ENCODE measurements at places on chromosomes 16 and 17.

DNA sequence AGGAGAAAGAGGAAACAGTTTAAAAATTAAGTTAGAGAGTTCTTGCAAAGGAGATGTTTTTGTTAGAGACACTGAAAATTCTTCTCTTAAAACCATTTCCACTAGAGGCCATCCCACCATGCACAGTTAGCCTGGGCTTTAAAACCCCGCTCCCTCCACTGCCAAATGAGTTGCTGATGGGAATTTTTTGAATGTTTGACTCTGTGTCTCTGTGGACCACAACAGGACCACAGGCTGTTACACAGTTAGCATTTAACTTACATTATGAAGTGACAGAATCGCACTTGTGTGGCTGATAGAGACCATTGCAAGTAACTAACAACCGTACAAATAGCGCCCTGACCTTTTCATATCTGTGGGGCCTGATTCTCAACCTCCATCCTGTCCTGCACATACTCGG lies 74.7 kb upstream of the TBX2 start:
- no peak for DNase-seq

GRCh38 chr17:44610871-44611270 lies 45.4 kb upstream of the MEIOC start:
- no peak for DNase-seq

- DNase-seq, result peak; percentile 76
These were observed 1.4 kb upstream of the HS3ST3B1 start for GRCh38 chr17:14299280-14300141.

GRCh38 chr16:88943131-88943664 lies 33.8 kb downstream of the CBFA2T3 start:
- no peak for DNase-seq

GRCh38 chr16:3051009-3051408 lies 4.6 kb downstream of the MMP25 start:
- DNase-seq, result no peak

DNA sequence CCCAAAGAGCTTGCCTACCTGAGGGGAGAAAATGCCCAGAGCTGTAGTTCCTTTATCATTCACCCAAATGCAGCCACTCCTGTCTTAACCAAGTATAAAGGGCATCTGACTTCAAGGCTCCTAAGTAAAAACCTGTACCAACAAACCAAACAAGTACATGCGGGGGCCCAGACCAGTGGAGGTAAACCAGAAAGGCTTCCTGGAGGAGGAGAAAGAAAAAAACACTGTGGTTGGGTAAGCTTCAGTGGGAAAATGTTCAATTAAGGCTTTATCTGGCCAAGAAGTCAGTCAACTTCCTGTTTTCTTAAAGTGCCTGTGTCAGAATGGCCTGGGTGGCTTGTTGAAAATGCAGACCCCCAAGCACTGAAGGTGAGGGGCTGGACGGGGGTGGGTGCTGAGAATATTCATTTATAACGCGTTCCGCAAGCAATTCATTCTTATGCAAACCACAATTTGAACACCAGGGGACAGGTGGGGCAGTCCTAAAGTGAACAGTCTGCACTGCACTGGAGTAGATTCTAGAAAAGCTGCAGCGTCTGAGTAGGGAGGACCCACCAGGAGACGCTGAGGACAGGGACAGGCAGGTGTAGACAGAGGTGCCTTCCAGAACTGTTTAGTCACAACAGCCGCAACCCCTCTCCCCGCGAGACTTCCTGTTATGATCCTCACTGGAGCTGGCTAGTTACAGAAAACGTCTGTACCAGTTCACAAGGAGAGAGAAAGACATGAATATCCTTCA lies 467.1 kb downstream of the SOX9 start:
- DNase-seq, result no peak

- DNase-seq, result peak; percentile 74
These were observed 1.7 kb upstream of the LASP1 start for GRCh38 chr17:38867968-38868816.

GRCh38 chr17:45326626-45327025 lies 9.8 kb upstream of the MAP3K14 start:
- DNase-seq, result no peak

GRCh38 chr17:37650419-37651003 lies 7.3 kb upstream of the DDX52 start:
- peak; percentile 66 for DNase-seq

DNA sequence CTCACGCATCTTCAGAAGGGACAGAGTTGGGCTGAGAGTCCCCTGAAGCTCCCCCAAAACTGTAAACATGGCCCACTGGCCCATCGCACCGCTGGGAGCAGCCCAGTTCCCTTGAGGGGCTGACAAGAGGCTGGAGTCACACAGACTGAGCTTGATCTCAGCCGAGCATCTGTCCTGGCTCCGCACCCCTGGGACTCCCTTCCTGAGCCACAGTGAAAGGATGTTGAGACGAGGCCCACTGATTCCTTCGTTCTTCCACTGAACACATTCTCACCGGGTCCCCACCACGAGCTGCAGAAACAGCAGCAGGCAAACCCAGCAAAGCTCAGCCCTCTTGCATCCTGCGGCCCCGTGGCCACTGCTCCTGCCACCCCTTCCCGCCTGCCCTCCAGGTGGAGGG lies 145.9 kb upstream of the CIBAR2 start:
- no peak for DNase-seq

DNA sequence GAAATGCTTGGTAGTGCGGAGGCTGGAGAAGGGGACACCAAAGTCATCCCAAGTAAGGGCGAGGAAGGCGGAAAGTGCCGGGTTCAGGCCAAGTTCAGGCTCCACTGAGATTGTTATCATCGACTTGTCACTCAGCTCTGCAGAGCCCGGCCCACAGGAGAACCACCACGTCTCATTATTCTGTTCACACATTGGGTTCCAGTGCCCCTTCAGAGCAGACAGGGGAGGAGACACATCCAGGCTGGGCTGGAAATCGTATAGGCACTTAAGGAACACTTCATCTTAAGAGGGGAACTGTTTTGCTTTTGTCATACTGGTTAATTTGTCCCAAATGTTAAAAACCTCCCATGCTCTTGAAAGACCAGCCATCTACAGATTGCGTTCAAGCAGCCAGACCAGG lies 118.3 kb upstream of the ADAMTS18 start:
- no peak for DNase-seq

GRCh38 chr16:7088711-7089110 lies 243.9 kb upstream of the RBFOX1 start:
- DNase-seq, result no peak

- no peak for DNase-seq
These were observed 117.9 kb downstream of the CPPED1 start for GRCh38 chr16:12685806-12686205.

GRCh38 chr17:48023400-48024148 lies 14.0 kb downstream of the COPZ2 start:
- peak; percentile 95 for DNase-seq

GRCh38 chr17:51124640-51125503 lies 4.2 kb upstream of the SPAG9 start:
- DNase-seq, result no peak

GRCh38 chr16:87995644-87996043 lies 44.4 kb downstream of the BANP start:
- DNase-seq, result no peak

GRCh38 chr16:10765772-10766171 lies 22.1 kb downstream of the NUBP1 start:
- DNase-seq, result no peak

- DNase-seq, result no peak
These were observed 195.5 kb downstream of the FTO start for GRCh38 chr16:53899431-53899830.

Measured in GM23338 (cell line).